Osteocyte (in vitro differentiated cells): ENCODE measurements at places on chromosomes 1 and 21. TPM values are rescaled to one million over a fixed set of nuclear protein-coding genes. Genes with fewer than 3 reads are reported as not detected.
A peak's percentile ranks its signal among the peaks of the same experiment; 100 is the strongest.

GRCh38 chr1:1545946-1546737 lies 5.7 kb upstream of the TMEM240 start:
- DNase-seq = no peak

The DYNLT4 gene
- 0.48 TPM in 1 of 2 replicates, not detected in the other for total RNA-seq

The SPOCD1 gene
- total RNA-seq = 0.44 and 0.67 TPM in 2 replicates

- no peak for DNase-seq
These were observed 150.2 kb downstream of the CAMTA1 start for GRCh38 chr1:6935361-6935883.

- peak; percentile 87 for DNase-seq
These were observed 202.1 kb upstream of the SGIP1 start for GRCh38 chr1:66331658-66332547.

The CYP4B1 gene
- total RNA-seq = not detected in 2 replicates

The ADGRL2 gene
- 76.3 and 82.6 TPM in 2 replicates for total RNA-seq

GRCh38 chr1:10686404-10687040 lies 109.9 kb downstream of the CASZ1 start:
- DNase-seq = no peak

DNA sequence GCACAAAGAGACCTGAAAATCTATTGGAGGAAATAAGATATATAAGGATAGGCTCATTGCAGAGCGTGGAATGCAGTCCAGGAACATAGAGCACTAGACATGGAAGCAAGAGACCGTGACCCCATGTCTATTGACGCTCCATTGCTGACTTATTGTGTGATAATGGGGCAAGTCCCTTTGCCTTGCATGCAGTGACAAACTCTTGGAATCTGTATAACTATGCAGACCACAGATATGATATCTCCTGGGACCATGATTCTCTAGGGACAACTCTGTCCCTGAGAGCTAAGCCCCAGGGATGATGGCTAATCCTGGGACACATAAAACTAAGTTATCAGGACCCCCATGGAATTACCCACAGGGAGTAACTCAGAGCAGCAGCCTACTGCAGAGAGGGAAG lies 73.1 kb upstream of the PRDX6 start:
- DNase-seq = no peak

DNA sequence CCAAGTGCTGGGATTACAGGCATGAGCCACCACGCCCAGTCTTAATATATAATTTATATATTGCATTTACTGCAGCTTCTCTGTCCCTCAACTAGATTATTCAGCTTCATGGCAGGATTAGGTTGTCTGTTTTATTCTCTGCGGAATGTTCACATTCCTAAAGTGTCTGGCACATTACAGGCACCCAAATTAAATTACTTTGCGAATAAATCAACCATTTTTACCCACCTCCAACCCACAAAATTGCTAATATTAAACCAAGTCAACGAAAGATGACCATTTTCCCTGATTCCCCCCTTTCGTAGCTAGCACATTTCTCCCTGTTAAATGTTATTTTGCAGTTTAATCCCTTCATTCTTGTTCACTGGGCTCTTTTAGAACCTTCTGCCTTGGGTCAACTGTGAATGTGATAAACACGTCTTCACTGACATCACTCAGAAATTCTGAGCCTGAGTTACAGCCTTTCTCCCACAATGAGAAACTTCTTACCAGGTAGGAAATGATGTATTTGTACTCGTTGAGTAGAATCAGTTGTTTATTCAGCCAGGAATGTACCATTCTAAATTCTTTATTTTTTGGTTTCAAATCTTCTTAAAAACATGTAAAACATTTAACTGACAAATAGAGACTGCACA lies 35.9 kb downstream of the THAP3 start:
- no peak for DNase-seq

DNA sequence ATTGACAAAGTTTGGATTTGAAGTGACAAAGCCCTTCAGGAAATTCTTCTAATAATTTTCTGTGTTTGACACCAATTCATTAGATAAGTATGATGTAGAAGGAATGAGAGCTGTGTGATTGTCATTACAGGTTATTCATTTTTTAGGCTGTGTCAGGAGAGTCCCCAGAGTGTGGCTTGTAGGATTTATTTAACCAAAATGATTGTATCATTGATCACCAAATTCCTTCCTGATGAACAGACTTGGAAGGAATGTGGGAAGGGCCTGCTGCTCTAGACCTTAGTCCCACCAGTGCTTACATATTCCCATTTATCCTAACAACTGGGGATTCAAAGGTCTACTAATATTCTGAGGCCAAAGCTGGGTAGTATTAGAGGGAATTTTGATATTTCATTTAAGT lies 383.3 kb upstream of the KAZN start:
- no peak for DNase-seq

- DNase-seq = no peak
These were observed 40.9 kb downstream of the ALPL start for GRCh38 chr1:21550097-21550496.

GRCh38 chr1:53077599-53077965 lies 15.6 kb downstream of the PODN start:
- DNase-seq = no peak

The TRIM67 gene
- 0.32 and 0.39 TPM in 2 replicates for total RNA-seq

The NHLH1 gene
- 0.16 and 0.31 TPM in 2 replicates for total RNA-seq

The SPATA45 gene
- not detected in 2 replicates for total RNA-seq

- no peak for DNase-seq
These were observed 12.1 kb downstream of the THRAP3 start for GRCh38 chr1:36236302-36236701.

GRCh38 chr1:113178106-113178505 lies 105.1 kb downstream of the LRIG2 start:
- DNase-seq = no peak

DNA sequence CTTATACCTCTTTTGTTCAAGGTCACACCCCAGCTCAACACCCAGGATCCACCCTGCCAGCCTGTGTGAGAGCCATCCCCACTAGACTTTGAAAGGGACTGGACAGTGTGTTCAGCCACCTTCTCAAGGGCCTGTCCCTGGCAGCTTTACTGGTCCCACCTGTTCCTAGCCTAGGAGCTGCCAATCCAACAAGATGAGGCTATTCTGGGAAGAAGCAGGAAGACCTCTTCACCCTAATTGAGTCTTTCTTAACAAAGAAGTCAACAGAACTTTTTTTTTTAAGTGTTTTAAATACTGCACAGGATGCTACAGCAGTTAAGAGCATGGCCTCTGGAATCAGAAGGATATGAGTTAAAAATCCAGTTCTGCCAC lies 95.8 kb upstream of the HOOK1 start:
- no peak for DNase-seq

DNA sequence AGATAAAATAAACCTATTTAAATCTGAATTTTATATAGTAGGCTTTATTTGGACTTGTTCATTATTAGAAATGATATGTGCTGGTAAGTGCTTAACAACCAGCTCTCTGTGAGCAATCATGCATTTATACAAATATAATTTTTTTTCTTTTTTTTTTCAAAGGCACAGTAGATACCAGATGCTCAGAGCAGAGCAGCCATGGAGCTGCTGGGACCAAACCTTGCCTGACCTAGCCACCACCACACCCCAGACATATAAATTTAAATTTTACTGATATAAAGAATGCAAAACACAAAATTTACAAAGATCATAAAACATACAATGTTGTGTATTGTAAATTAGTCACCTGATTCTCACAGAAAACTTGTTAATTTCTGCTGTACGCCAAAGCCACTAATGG lies 290.6 kb downstream of the SDCCAG8 start:
- no peak for DNase-seq

- DNase-seq = no peak
These were observed 2.0 kb downstream of the VAV3 start for GRCh38 chr1:107963008-107963407.

DNA sequence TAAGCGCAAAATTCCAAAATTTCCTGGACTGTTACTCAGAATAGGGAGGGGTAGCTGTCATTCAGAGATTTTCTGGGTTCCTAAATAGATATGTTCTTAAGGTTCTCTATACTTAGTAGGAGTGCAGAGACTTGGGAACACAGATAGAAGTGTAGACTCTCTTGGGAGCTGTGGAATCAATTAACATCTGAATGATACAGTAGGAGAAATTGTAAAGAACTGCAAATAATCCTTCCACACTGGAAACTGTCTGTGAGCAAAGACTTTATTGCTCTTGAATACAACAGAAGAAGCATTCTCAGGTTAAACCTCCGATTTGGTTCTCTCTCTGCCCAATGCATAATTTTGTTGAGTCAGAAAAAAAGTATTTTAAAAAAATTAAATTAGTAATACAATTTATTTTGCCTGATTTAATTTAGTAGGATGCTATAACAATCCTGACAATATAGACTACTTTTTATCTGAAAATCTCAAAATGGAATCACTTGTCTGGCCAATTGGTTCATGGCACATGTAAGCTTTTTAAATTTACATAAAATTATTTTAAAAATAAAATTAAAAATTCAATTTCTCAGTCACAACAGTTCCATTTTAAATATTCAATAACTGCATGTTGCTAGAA lies 1754.3 kb downstream of the PLA2G4A start:
- no peak for DNase-seq

The GPR25 gene
- not detected in 2 replicates for total RNA-seq

The PEF1 gene
- 53.4 and 57.0 TPM in 2 replicates for total RNA-seq

DNA sequence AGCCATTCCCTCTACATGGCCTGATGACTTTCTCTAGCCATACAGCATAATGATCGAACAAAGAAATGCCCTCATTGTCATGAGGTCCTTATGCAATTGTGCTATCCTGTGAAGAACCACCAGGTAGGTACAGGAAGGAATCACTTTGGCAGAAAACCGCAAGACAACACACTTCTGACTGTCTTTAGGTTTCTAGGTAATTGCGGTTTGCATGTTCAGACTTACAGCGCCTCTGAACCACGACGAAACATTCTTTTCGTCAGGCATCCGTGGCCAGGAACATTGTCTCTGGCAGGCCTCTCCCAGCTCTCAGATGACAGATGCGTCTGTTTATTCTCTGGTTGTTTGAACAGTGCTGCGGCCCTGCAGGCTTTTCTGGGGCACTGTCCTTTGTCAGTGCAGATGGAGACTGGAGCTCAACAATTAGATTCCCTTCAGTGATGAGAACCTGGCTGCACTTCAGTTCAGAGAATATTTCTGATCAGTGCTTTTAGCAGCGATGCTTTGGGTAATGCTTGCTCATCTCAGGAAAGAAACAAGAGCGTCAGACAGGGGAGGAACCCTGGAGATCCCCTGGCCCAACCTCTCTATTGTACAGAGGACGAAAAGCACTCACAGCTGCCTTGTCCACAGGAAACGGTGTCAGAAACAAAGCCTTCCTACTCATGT lies 63.4 kb downstream of the B3GALT5 start:
- DNase-seq = peak; percentile 30
